LHCN-M2 (cell line): ENCODE measurements at places on chromosomes 6 and 20. TPM values are rescaled to one million over a fixed set of nuclear protein-coding genes. Genes with fewer than 3 reads are reported as not detected.

DNA sequence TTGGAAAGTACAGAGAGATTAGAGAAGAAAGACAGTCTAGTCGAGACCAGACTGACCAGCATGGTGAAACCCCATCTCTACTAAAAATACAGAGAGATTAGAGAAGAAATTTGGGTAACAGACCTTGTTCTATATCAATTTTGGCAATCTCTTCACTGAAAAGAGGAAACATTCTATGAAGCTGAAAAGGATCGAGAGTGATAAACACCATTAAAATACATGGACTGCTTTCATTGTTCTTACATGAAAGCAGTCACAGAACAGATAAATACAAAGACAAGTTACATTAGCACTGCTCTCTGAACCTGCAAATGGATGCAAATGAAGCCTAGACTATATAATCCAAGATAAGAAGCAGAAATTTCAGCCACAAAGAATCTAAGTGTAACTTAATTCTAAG lies 8.4 kb upstream of the OPRM1 start:
- DNase-seq = no peak

- DNase-seq = no peak
Observed at GRCh38 chr6:108222504-108222903, 38.3 kb downstream of the SNX3 start.

DNA sequence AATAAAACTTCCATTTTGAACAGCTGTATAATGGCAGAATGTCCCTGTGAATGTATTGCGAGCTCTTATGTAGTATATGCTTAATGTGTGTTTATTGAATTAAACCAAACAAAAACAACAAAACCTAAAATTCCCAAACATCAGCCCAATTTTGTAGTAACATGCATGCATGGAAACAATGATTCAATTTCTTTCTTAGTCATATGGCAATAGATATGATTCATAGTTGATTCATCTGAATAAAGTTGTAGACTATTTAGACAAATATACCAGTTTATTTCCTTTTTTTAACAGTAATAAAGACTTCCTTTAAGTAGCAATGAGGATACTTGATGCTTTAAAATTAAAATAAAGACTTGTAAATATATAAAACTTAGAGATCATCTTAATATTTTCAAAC lies 670.6 kb downstream of the CD109 start:
- DNase-seq = peak; percentile 41

GRCh38 chr20:36885356-36885755 lies 9.4 kb downstream of the TLDC2 start:
- no peak for DNase-seq

DNA sequence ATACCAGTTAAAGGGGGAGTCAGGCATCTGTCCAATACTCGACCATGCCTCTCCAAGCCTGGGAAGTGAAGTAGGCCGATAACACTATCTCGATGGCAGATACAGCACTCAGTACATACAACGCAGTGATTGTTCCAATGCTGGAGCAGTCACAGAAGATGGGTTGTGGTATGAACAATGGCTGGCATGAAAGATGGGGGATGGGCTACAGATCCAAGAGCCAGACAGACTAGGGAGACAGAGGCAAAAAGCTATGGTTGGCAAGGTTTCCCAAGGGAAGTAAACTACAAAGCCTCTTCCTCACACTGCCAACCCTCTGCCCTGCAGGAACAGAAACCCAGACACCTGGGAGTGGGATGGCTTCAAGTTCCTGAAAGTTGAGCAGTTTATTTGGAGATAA lies 19.2 kb downstream of the FKBP1A start:
- DNase-seq = no peak

DNA sequence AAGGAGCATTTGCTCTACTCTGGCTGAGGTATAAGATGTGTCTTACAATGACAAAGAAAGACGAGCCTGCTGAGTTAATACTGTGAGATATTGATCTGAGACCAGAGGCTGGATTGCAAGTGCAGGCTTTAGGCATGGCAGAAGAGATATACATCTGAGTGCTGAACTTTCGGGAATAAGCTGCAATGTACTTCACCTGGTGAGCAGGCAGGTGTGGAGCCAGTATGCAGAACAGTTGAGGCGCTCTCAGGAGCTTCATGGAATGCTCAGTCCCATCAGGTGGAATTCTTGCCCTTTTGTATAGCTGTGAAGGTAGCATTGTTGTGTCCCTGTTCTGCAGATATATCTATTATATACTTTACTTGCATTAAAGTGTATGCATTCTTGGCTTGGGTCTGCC lies 179.3 kb upstream of the RIMS1 start:
- DNase-seq = no peak

DNA sequence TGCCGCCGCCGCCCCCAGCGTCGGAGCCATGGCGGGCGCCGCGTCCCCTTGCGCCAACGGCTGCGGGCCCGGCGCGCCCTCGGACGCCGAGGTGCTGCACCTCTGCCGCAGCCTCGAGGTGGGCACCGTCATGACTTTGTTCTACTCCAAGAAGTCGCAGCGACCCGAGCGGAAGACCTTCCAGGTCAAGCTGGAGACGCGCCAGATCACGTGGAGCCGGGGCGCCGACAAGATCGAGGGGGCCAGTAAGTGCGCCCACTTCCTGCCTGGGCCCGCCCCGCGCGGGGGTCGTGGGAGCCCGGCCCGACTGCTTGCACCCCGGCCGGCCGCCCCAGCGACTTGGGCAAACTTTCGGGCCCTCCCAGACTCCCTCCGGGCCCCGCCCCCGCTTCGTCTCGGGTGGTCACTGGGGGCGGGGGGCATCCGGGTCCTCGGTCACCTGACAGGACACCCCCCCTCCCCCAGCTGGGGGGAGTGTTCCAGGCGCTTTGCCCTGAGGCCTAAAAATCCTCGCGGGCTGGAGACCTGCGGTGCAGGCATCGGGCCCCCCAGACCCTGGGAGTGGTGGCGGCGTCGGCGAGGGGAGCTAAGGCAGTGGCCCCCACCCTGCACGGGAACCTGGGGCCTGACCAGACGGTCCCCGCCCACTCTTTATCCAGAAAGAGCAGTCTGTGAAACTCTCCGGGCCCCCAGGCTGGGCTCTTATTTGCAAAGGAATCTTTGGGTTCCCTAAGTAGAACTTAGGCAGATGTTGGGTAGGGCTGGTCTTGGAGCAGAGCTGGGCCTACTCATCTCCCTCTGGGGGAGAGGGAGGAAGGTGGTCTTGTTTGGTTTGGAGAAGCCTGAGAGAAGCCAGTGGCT lies 501 bp downstream of the PLCG1 start:
- peak; percentile 75 for DNase-seq

DNA sequence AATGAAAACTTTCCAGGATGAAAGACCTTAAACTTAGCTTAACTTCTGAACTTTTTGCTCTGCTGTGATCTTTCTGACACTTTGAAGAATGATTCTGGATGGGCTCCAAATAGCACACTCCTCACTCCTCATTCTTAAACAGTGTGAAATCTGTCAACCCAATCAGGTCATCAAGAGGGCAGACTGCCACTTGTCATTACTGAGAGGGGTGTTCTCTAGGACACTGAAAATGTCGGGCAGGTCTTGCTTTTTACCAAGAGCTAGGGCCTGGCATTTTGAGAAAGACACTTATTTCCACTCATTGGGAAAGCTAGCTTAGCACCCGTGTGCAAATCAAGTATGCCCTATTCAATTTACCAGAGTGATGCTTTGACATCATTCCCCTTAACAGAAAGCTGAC lies 122.2 kb downstream of the MTFR2 start:
- DNase-seq = no peak

SDC4 gene
- 102 and 126 TPM in 2 replicates for total RNA-seq

POPDC3 gene
- total RNA-seq = 64.8 and 77.9 TPM in 2 replicates

RIPOR2 gene
- 0.64 and 1.7 TPM in 2 replicates for total RNA-seq

SSTR4 gene
- not detected in 2 replicates for total RNA-seq

DNA sequence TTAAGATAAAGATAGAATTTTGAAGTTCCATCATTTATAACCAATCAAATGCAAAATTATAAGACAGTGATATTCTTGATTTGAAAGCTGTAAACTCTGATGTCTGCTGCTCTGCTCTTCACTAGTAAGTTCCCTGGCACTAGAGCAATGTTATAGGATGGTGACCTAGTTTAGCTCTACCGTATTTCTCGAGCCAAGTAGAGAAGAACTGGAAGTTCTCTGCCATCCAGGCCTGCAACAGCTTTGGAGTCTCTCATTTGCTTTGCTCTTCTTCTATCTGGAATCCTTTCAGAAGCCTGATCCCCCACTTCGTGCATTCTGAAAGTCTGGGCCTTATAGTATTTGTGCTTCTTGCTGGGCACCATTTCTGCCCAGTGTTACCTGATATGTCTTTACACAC lies 100.3 kb downstream of the PLCB1 start:
- DNase-seq = no peak

- no peak for DNase-seq
Observed at GRCh38 chr20:60667641-60668040, 584.4 kb upstream of the CDH4 start.

DNA sequence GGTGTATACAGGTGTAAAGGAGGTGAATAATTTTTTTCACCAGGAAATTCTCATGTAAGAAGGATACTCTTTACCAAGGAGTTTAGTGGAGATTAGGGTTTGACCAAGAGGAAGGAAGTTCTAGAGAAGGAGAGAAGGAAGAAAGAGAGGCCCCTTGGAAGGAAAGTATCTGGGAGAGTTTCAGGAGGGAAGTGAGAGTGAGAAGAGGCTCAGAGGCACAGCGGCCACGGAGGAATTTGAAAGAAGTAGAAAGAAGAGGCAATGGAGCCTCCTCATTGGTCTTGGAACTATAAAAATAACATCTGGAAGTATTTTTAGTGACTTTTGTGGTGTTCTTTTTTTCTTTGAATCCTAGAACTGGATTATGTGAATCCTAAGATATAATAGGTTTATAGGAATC lies 50.8 kb upstream of the MCUR1 start:
- no peak for DNase-seq

TSHZ2 gene
- not detected in 2 replicates for total RNA-seq

GRCh38 chr20:58918621-58919020 lies 62.4 kb upstream of the NELFCD start:
- no peak for DNase-seq

GRCh38 chr6:132490024-132490423 lies 22.9 kb downstream of the STX7 start:
- DNase-seq = no peak

DNA sequence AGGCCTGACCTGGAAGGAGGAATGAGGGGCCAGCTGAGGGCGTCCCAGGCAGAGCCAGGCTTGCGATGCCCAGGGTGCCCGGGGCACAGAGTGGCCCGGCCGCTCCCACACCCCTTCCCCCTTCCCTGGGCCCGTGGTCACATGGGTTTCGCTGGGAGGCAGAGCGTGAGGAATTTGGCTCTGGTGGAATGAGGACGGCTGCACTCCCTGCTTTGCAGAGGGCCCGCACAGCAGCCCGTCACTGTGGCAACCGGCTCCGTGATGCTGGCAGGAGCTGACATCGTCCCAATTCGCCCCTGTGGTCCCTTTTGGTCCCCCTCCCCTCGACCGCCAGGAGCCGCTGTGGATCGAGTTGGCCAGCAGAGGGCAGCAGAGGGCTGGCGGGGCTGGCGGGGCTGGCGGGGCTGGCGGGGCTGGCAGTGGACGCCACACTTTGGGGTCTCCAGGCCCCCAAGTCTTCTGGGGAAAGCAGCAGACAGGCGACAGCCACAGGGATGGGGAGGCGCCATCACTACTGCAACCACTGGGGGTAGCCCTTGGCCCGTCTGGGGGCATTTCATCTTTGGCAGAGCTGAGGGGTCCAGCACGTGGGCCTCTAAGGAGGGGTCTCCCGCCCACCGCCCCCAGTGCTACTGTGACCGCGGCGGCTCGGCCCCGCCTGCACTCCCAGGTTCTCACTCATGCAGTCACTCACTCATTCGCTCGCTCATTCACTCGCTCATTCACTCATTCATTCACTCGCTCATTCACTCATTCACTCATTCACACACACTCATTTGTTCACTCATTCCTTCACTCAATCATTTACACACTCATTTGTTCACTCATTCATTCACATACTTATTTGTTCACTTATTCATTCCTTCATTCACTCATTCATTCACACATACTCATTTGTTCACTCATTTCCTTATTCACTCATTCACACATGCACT lies 49.7 kb upstream of the BHLHE23 start:
- peak; percentile 10 for DNase-seq
